ENCODE measurements at places on chromosomes 3 and 15. TPM values are rescaled to one million over a fixed set of nuclear protein-coding genes. Genes with fewer than 3 reads are reported as not detected.
A peak's percentile ranks its signal among the peaks of the same experiment; 100 is the strongest.

DNA sequence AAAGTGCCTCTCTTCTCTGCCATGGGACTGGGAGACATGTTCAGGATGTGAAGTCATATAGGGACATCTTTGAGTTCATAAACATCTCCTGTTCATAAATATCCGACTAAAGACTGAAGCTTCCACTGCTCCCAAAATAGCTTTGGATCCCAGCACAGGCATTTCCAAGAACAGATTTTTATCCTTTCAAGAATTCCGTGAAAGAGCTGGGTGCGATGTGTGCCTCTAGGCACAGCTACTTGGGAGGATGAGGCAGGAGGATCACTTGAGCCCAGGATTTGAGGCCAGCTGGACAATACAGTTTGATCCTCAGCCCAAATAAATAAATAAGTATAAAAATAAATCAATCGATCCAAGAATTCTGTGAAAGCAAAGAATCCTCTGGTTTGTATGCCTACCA lies 6.7 kb upstream of the ISLR2 start:
- no peak for DNase-seq

DNA sequence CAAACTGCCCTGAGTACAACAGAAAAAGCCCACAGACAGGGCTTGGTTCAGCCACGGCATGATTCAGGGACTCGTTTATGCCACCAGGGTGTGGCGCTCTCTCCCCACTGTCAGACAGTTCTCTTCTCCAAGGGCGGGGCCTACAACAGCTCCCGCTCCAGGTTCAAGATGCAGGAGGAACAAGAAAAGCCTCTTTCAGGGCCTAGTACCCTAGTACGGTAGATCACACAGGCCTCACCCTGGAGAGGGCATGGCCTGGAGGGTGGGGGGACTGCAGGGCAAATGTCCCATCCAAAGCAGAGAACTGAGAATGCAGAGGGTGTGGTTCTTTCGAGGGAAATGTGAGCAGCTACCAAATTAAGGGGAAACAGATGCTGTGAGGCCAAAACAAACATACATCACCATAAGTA lies 12.0 kb downstream of the MESD start:
- no peak for DNase-seq

GRCh38 chr3:31189971-31190370 lies 295.5 kb upstream of the GADL1 start:
- DNase-seq: no peak

DNA sequence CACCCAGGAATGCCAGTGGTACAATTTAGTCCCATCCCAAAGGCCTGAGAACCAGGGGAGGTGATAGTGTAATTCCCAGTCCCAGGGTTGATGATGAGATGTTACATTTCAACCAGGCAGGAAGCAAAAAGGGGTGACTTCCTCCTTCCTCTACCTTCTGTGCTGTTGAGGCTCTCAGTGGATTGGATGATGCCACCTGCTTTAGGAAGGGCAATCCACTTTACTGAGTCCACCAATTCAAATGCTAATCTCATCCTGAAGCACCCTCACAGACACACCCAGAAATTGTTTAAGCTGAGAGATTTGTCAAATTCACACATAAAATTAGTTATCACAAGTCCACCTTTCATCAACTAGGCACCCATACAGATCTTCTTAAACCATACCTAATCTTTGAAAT lies 418.5 kb upstream of the GOLIM4 start:
- no peak for DNase-seq

DNA sequence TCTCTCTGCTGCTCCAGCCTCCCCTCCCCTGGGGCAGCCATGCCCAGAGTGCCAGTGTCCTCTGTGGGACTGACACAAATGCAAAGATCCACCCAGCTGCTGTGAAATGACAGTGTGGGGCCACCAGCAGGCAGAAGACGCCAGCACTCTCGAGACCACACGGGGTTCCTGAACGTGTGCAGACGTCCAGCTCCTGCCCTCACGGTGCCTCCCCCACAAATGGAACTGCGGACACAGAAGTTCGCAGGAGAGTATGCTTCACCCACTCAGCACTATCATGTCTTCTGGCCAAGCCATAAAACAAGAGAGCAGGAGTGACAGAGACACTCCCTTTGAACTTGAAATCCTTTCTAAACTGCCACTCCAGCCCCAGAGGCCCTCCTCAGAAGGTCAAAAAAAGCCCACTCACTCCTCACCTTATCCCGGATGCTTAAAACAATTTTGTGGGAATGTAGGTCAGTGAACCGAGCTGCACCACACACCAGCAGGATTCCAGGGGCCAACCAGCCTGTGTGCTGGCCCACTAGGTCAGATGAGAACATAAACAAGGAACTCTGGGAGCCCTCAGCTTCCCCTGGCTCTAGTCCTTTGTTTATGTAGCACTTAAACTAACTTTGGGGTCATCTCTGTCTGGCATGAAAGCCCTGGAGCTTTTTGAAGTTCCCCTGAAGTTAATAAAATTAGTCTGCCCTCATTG lies 112.6 kb downstream of the DNAJB8 start:
- peak; percentile 45 for DNase-seq

SLC22A14 gene
- polyA plus RNA-seq: 1.1 TPM

DNAJC17 gene
- 41.1 TPM for polyA plus RNA-seq
